ENCODE measurements at places on chromosomes 7 and 10. TPM values are rescaled to one million over a fixed set of nuclear protein-coding genes. Genes with fewer than 3 reads are reported as not detected.

- DNase-seq, result no peak
Measured at GRCh38 chr7:108210796-108211195, 80.6 kb upstream of the LAMB4 start.

- DNase-seq, result no peak
Measured at GRCh38 chr7:152894295-152895170, 135.0 kb downstream of the ACTR3B start.

- DNase-seq, result peak; percentile 15
Measured at GRCh38 chr7:118372530-118372929, 148.0 kb downstream of the ANKRD7 start.

GRCh38 chr10:129658376-129659072 lies 191.5 kb downstream of the MGMT start:
- DNase-seq, result no peak

FAM25A gene
- not detected for total RNA-seq

GPR37 gene
- 2.3 TPM for total RNA-seq

ARHGAP22 gene
- 24.5 TPM for total RNA-seq

GDF2 gene
- not detected for total RNA-seq

FAM25G gene
- total RNA-seq, result not detected

AIFM2 gene
- total RNA-seq, result 11.6 TPM
